DND-41 (cell line): ENCODE measurements at places on chromosomes 7 and 10.

GRCh38 chr10:21100190-21100589 is 203.1 kb upstream of the NEBL start:
- DNase-seq = no peak

GRCh38 chr10:60892571-60892970 is 51.4 kb downstream of the RHOBTB1 start:
- no peak for DNase-seq

DNA sequence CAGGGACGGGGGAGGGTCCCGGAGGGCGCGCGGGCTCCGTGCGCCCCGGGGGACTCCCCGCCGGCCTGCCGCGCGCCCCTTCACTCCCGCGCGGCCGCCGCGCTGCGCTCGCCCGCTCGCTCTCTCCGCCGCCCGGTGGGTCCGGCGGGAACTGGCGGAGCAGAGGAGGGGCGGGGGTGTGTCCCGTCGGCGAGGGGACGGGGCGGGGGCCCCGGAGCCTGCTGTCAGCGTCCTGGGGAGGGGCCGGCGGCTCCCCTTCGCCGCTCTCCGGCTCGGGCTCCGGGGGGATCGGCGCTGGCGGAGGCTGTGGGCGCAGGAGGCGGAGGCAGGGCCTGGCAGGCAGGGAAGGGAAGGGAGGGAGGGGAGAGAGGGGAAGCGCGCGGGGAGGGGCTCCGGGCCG is at the start of gene SH3PXD2A:
Gene SH3PXD2A (minus strand): TSS at position 153 of the 400 bp plus-strand sequence. CDS start 310 bp downstream, outside the sequence.
- peak; percentile 44 for DNase-seq

GRCh38 chr7:139650429-139651100 is 127.1 kb downstream of the CLEC2L start:
- DNase-seq = no peak

DNA sequence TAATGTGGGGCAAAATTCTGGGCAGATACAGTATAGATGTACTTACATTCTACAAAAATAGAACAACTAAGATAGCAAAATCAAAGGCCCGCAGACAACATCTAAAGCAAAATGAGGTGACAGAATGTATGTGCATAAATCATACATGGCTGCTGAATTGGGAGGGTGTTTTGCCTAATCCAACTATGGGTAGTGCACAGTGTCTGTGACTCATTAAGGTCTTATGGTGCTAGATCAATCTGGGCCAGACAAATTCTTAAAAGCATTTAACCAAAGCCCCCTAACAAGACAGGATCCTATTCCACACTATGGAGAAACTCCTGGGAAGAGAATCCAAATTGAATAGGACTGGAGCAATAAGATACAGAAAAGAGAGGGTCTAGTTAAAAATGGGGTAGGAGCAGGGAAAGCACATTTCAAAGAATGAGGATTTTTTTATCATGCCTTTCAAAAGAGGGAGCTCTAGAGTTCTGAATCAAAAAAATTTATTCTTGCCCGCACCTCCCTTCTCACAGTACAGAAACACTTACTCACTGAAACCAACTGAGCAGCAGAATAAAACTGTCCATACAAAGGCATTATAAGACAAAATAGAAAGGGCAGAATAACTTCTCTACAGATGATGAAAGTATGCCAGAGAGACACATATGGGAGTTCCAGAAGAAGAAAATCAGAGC is 181.3 kb downstream of the RNLS start:
- no peak for DNase-seq

DNA sequence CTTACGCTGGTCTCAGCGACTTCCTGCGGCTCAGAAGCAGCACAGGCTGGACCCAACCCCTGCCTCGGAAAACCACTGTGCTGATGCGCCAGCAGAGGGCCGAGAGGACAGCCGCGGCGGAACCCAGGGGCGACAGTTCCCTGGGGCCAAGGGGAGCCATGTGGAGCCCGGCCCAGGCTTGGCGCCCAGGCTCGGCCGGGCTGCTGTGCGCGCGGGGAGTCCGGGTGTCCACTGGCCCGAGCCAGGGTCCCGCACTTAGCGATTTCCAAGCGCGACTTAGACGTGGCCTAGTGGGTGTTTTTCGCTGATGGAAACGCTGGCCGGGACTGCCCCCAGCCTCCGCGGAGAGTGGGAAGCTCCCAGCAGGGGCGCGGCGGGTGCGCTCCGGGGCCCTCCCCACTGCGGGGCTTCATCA is 18.6 kb upstream of the ZNF32 start:
- DNase-seq = no peak

GRCh38 chr10:72083790-72084459 is 4.4 kb downstream of the SPOCK2 start:
- DNase-seq = no peak

GRCh38 chr10:11003679-11004078 is 14.0 kb upstream of the CELF2 start:
- no peak for DNase-seq

GRCh38 chr10:191703-192518 is 56.7 kb downstream of the ZMYND11 start:
- no peak for DNase-seq

- DNase-seq = peak; percentile 53
These were observed 23.7 kb downstream of the RTKN2 start for GRCh38 chr10:62244785-62245467.

- DNase-seq = no peak
These were observed 234.5 kb downstream of the AHR start for GRCh38 chr7:17532861-17533404.

DNA sequence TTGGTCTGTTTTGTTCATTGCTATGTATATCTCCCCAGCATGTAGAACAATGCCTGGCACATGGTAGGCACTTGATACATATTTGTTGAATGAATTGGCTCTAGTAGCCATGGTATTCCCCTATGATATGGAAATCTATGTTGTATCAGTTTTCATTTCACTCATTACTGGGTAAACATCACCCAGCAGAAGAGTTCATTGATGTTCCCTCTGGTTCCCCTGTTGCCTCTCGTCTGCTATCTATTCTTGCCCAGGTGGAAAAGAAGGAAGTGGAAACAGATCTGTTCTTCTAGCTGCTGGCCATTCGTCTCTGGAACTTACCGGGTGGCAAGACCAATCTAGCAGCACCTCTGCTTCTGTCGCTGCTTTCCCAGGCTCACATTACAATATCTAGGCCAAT is 71.5 kb downstream of the LRRC4 start:
- no peak for DNase-seq

DNA sequence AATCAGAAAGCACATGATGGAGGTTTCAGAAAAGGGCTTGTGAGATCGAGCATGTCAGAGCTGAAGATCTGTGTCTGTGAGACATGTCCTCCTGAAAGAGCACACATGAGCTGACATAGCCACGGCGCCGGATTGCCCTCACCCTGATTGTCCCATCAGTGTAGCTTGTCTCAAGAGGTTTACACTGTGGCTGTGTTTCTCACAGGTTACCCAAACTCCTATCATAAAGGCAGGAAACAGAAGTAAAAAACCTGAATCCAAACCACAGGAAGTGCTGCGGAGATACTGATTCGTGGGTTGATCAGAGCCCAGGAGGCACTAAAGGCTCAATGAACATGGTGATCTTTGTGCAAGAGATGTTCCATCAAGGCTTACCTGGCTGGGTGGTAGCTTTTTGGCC is 3.9 kb upstream of the ATP6V0E2 start:
- peak; percentile 43 for DNase-seq

- DNase-seq = no peak
These were observed 14.3 kb downstream of the IL15RA start for GRCh38 chr10:5963071-5963470.

DNA sequence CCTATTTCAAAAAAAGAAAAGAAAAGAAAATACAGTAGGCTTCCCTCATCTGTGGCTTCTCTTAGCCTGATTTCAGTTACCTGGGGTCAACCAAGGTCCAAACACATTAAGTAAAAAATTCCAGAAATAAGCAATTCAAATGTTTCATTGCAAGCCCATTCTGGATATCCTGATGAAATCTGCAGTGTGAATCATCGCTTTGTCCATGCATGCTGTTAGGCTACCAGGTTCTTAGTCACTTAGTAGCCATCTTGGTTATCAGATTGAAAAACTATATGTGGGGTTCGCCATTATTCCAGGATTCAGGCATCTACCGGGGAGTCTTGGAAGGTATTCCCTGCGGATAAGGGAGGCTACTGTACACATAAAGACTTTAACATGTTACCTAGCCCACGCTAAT is 991 bp upstream of the FAM204A start:
- DNase-seq = no peak

GRCh38 chr10:116826803-116827202 is 22.5 kb upstream of the ENO4 start:
- DNase-seq = no peak

DNA sequence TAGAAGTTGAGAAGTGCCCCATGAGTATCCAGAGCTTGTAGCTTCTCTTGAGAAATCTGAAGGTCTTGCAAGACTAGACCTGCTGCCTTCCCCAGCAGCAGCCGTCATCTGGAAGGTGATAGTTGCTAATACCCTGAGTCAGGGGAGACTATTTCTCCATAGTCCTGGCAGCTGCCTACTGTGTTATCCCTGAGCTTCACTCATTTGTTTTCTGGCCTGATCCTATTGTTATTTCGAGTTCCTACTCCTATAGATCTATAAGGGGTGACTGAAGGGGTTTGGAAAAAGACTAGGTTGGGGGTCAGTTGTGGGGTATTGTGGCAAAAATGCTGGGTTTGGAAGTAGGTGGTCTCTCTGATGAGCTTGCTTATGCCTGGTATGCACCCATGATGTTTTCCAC is 297.8 kb downstream of the CNTNAP2 start:
- DNase-seq = no peak

DNA sequence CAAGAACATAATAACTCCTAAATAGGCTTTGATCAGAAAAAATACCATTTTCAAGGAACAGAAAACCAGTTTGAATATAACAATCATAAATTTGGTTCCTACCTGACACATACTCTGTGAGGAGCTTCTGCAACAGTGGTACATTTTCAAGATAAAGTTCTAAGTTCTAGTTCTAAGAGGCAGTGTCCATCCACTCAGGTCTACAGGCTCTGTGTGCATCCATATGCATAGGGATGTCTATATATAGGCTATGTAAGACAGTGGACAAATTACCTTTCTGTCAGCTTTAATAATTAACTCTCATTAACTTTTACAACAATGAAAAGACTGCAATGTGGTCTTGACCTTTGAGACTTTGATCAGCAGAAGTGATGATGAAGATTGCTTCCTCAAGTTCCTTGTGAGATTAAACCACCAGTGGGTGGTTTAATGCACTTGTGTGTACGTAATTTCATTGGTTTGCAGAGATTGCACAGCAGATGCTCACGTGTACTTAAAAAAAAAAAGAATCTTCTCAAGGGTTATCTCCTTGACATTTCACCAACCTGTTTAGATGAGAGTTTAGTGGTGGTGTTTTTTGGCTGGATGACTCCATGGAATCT is at the start of gene SLC26A3:
Gene SLC26A3 (minus strand): TSS at position 215 of the 602 bp plus-strand sequence. CDS start 8,714 bp downstream, outside the sequence.
- no peak for DNase-seq

DNA sequence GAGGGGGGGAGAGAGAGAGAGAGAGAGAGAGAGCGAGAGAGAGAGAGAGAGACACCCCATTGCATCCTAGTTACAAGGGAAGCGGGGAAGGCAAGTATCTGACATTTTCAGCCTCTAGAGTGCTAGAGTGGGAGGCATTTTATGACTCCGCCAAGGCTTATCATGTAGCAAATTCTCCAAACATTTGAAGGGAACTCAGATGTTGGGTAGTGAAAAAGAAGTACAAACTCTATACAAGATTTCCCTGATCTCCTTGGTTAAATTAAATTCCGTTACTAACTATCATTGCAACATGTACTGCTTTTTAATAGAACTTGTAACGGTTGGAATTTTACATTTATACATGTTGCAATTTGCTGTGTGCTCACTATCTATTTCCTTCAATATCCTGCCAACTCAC is 83.4 kb upstream of the FAM3C start:
- DNase-seq = no peak

GRCh38 chr7:150368884-150369747 is 494 bp downstream of the REPIN1 start:
- peak; percentile 75 for DNase-seq

GRCh38 chr7:117951691-117952280 is 78.5 kb upstream of the CTTNBP2 start:
- DNase-seq = no peak

DNA sequence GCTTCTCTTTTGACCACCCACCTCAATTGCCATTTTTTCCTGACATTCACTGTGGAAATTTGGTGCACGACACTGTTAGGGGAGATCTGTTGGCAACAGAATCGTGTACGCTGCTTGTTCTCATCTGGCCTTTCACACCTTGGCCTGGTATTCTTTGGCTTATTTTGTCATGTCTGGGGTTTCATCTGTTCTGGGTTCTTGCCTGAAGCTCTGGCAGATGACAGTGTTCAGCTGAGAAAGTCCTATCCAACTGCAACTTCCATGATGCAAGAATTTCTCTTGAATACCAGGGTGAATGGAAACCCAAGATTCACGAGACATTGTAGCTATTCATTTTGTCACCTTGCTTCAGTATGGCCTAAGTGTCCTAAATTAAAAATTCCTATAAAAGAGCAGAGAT is 82.6 kb upstream of the CELF2 start:
- no peak for DNase-seq

DNA sequence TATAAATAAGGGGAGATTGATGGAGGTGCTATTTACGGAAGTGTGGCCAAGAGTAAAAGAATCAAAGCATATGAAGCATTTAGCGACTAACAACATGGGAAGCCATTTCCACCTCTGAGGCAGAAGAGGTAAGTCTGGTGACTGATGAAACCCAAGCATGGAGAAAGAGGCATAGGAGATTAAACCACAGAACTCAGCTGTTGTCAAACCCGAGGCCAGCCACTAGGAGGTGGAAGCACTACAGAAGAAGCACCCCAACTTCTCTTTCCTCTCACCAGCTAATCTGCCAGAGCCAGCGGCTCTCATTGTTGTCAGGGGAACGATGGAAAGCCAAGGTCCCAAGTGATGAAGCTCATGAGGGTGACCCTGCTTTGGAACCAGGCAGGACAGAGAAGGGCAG is 19.6 kb upstream of the CNTNAP2 start:
- DNase-seq = no peak

DNA sequence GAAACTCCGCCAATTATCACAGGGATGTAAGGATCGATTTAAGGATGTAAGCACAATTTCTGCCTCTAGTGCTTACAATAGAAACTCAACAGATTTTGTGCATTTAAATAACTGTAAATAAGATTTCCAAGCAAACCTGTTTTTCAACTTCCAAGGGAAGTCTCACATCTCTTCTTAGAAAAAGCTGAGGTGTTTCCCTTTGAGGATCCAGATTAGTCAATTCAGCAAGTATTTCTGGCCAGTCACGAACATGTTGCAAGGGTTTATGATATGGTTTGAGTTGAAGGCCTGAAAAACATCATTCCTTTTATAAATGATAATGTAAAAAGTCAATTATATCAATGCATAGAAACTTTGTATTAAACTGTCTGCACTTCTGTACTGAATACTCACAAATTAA is 23.9 kb downstream of the KRIT1 start:
- DNase-seq = no peak

DNA sequence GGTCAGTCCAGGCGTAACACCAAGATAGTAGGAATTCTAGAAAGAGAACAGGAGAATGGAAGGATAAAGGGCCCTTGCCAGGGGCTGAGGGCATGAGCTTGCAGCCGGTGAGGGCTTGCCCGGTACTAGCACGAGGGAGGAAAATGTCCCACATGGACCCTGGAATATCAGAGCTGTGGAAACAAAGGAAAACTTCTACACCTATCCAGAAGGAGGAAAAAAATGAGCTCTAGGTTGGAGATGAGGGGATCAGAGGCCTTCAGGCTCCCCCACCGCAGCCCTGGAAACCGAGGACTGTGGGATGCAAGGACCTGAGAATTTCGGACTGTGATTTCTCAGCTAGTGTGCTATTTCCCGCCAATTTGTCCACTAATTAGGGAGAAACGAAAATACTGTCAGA is 22.1 kb downstream of the RAMP3 start:
- no peak for DNase-seq
